Eye (tissue), 1 donor: ENCODE measurements at places on chromosomes 2 and 18.

GRCh38 chr2:155747531-155747930 lies 585.0 kb downstream of the NR4A2 start:
- no peak for DNase-seq

DNA sequence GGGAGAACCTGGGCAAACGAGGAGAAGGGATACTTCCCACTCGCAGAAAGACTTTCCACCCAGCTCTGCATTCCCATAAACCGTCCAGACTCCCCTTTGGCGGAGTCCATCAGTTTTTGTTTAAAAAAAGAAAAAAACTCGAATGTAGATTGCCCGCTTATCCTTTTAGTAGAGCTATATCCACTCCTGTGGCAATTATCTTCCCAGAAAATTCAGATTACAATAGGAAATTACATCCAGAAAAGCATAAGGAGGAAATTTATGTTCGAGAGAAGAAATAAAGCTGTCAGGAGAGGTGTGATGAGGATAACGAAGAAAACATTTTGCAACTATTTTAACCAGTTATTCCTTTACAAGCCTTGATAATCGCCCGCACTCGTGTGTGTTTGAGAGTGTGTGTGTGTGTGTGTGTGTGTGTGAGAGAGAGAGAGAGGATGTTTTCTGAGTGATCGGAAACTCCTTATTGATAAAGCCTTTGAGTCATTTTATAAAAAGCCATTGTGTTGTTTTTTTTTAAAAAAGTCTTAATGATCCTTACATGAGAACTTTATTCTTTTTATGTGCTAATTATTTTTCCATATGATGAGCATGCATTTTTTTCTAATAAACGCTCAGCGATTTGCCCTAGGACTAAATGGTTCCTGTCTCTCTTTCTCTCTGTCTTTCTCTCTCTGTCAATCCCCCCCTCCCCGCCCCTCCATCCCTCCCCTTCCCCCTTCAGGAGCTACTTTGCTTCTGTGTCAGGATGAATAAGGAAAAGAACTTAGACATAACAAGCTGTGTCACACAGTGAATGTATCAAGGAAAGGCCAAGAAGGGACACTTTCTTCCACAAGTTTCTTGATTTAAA lies 1.1 kb upstream of the PPP3R1 start:
- no peak for DNase-seq

DNA sequence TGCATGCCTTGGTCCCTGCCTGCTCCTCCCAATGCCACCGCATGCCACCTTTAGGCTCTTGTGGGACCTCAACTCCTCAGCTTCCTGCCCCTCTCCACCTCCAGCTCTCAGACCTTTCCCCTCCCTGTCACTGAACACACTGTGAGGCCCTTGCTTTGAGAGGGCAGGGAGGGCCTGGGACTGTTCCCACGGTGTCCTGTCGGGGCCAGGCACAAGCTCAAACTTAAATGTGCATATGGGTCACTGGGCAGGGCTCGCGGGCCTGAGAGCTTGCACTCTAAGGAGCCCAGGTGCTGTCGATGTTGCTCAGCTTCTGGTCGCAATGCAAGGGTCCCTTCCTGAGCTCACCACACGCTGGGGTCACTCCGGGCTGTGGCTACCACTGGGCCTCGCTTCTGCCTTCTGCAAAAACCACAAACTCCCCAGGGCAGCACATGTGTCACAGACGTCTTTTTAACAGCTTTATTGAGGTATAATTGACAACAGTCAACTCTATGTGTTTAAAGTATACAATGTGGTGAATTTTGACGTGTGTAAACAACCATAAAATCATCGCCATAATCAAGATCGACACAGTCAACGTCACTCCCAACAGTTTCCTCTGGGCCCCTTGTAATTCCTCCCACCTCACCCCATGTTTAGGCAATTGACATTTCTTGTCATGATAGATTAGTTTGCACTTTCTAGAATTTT lies 11.9 kb upstream of the B3GNT7 start:
- no peak for DNase-seq

DNA sequence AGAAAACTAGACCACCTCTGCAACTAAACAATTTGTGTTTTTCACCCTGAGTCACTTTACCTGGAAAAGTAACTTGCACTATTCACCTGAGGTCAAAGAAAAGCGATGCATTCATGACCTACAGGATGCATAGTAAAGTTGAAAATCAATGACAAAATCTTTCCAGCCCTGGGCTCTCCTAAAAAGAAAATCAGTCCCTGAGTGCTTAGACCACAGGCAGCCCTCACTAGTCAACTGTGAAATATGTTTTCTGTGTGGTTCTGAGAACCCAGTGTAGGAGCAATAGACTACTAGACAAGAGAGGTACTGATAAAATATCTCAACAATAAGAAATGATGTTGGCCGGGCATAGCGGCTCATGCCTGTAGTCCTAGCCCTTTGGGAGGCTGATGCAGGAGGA lies 133.1 kb downstream of the TXNL1 start:
- DNase-seq: no peak

DNA sequence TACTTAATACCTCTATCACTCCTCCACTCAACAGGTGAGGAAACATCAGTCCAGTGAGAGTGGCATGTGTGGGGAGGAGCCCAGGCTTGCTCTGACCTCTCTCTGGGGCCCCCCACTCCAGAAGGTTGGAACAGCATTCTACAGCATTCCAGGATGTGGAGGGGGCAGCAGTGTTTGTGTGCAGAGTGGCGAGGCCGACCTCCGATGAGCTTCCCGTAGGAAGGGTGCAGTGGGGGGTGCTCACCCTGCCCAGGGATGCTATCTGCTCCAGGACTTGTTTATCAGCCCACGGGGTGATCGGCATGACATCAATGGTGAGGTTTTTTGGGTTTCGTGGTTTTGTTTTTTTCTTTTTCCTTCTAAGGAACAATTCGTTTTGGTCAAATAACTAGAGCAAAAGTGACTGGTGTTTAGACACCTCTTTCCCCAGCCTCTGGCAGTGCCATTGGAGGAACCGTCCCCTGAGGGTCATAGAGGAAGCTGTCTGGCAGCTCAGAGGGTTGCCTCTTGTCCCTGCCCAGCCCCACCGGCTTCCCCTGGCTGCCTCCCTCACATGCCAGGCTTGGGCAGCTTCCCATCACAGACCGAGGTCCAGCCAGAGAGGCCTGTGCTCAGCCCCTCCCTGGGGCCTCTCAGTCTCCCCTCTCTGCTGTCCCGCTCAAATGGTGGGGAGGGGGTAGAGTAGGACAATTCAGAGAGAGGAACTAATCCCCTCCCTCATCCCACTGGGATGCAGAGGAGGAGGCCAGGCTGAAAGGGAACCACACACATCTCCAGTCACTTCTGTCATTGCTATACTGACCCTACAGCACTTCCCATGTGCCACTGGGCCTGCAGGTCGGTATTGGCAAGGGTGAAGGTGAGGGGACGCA lies 96.5 kb downstream of the ZFP36L2 start:
- no peak for DNase-seq

- no peak for DNase-seq
These were observed 77.5 kb upstream of the ZFP36L2 start for GRCh38 chr2:43303889-43304288.

- no peak for DNase-seq
These were observed 153.0 kb upstream of the ITGA4 start for GRCh38 chr2:181304011-181304844.

DNA sequence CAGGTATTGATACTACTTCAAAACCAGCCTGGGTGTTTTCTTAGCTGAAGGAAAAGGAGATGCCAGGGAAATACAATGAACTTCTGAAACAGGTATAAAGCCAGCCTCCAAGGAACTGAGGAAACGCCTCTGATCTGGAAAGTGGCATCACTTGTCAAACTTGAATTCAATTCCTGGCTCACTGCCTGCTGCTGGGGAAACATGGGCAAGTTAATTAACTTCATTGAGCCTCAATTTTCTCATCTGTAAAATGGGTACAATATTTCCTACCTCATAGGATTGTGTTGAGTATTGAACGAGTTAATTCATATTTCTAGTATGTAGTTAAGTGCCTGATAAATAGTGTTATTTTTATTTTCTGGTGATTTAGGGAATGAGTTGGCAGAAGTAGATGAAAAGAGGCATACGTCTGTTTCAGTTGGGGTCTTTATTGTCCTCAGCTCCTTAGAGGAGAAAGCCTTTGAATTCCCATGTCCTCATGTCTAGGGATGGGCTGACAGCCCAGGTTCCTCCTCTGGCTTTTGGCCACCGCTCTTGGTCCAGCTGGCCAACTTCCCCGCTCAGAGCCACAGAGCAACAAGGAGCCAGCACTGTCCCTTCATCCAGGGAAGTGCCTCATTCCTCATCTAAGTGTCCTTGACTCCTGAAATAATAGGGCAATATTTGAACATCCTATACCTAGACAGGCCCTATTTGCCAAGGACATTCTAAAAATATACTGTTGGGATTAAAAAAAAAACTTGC lies 210.5 kb upstream of the GATA6 start:
- DNase-seq: no peak

DNA sequence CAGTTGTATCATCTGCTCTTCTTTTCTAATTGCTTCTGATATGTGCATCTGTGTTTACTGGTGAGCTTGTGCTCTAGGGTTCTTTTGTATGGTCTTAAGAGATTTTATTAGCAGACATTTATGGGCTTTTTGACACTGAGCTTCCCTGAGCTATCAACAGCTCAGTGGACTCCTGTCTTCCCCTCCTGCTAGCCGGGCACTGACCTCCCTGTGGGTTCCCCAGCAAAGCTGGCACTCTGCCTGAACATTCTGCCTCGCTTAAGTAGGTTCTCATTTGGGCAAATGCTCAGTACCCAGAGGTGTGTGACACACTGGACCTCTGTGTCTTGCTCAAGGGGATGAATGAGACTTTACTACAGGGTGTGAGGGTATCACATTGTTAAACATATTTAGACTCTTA lies 15.8 kb downstream of the TRAF3IP1 start:
- no peak for DNase-seq

DNA sequence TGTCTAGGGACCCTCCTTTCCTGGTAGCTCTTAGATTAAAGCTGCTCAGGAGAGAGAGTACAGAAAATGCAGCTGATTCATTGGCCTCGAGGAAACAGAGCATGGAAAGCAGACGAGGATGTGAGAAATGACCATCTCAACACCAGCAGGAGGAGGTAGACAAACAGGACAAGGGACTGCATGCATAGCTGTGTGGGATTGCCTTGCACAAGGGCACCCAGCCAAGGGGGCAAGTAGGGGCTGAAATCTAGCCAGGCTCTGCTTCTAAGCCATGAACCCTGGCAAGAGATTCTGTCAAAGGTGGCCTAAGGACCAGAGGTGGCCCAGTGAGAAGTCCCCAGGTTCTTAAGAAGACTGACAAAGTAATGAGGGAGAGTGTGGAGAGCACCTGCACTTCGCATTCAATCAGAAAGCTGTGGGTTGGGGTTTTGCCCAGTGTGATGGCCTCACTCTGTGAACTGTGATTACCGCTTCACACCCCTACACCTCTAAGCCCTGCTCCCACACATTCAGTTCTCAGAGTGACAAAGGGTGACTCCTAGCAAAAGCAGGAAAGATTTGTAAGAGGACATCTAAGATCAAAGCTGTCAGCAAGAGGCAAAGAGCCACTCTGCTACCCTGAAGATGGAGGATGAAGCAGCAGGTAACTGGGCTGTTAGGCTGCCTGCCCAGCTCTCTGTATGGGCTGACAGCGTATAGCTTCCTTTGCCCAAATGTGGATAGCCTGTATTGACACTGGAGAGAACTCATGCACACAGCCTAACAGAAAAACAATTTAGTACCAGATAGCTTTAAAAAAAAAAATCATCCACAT lies 151.3 kb upstream of the PELI1 start:
- DNase-seq: no peak

- DNase-seq: no peak
These were observed 13.3 kb downstream of the CHRNA1 start for GRCh38 chr2:174750923-174751441.

DNA sequence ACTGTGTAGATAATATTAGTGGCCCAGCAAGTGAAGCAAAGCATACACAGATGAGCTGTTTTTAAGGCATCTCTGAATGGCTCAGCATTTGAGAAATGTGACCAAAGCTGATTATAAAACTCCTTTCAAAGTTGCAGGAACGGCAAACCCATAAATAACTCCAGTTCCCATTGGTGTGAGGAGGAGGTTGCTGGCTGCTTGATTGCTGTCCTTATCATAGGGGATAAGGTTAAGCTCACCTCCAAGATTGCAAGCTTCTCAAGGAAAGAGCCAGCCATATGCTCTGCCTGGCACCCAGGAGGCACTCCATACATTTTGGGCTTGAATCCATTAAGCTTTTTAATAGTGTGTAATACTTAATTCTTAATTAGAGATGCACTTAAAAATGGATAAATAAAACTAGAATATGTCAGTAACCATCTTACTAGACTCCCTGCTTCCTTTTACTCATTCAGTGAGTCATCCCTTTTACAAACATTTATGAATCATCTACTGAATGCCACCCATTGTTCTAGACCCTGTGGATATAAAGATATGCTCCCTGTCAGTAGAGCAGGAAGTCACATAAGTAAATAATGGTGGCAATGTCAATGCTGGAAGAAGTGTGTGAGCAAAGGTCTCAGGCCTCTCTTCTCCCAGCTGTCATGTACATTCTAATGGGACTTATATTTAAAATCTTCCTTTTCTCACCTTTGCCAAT lies 99.3 kb downstream of the SPATS2L start:
- DNase-seq: no peak

DNA sequence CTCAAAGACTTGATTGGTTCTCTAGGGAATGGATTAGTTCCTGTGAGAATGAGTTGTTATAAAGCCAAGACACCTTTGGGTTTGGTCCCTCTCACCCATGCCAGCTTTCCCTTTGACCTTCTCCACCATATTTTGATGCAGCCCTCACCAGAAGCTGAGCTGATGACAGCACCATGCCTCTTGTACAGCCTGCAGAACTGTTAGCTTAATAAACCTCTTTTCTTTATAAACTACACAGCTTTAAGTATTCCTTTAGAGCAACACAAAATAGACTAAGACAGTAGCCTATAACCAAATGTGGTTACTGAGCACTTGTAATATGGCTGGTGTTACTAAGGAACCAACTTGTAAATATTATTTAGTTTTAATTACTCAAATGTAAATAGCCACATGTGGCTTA lies 55.1 kb downstream of the BAZ2B start:
- DNase-seq: no peak

GRCh38 chr18:59008302-59008974 lies 131.2 kb upstream of the SEC11C start:
- no peak for DNase-seq

GRCh38 chr18:3791238-3791637 lies 341.3 kb downstream of the TGIF1 start:
- peak; percentile 50 for DNase-seq

- no peak for DNase-seq
These were observed 6.6 kb downstream of the HTRA2 start for GRCh38 chr2:74536166-74536950.

- no peak for DNase-seq
These were observed 61.2 kb downstream of the ATOH8 start for GRCh38 chr2:85814802-85815550.

DNA sequence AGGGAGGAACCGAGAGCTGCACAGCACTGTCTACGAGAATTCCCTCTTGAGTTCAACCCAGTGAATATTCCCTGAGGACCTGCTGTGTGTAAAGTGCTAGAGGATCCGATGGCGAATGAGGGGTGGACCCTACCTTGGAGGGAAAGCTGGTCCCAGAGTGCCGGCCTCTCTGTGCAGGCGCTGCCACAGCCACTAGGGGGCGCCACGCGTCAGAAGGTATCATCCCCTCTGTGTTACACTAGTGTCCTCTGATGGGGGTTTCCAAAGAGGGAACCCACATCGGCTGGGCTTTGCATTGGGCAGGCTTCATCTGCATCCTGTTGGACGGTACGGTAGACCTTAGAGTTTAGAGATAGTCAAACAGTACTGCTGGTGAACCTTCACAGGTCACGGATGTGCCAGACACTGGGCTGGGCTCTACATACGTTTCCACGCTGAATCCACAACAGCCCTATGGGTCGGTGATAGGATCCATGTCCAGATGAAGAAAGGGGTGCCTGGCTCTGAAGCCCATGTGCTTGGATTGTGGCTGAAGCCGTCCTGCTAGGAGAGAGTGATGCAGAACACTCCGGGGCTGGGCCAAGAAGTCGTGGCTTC lies 39.0 kb downstream of the COA5 start:
- DNase-seq: peak; percentile 27
